Activated CD4-positive, CD25-positive, alpha-beta regulatory T cell (primary cell): ENCODE measurements at places on chromosomes 7 and 10.

DNA sequence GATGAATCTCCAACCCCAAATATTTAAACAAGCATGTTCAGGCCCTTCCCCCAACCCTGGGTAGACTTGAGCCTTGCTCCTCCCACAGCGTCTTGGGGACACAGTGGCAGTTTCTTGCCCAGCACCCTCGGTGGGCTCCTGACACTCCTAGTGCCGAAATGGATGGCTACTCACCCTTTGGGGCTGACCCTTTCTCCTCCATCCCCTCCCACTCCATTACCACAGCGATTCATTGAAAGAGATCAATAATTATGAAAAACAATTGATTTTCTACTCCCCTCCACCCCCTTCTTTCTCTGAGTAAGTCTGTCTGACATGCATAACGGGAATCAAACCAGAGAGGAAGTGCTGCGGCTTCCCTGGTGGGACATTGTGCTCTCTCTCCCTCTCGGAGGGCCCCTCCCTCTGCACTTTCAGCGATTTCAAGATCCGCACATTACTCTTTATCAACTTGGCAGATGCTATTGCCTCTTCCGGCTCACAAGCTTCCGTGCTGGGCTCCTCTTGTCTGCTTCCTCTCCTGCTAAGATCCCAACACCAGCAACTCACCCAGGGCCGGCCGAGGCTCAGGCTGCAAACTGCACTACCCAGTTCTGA lies 79.0 kb upstream of the PLXNA4 start:
- no peak for DNase-seq

DNA sequence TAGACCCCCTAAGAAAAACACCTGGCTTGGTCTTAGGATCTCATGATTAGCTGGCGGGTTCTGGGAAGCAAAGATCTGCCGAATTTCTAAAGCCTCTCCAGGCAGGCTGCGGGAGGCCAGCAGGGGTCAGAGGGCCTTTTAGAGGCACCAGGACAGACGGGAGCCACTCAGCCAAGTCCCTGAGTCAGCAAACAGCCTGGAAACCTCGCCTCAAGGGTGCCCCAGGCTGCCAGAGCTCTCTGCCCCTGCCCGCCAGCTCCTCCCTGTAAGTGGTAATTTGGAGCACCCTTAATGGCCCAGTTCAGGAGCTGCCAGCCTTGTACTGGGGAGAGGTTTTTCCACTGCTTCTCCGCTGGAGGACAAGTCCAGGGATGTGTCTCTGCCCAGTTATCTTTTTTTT lies 88.7 kb downstream of the HIP1 start:
- no peak for DNase-seq

- DNase-seq = no peak
These were observed 89.3 kb downstream of the VOPP1 start for GRCh38 chr7:55483046-55483445.

- no peak for DNase-seq
These were observed 26.1 kb upstream of the VCL start for GRCh38 chr10:73971636-73972354.
